ENCODE measurements at places on chromosomes 2 and 18.

GRCh38 chr2:22450831-22451230 is 934.1 kb upstream of the KLHL29 start:
- DNase-seq = no peak

GRCh38 chr2:175597286-175597685 is 404.8 kb downstream of the LNPK start:
- DNase-seq = no peak

GRCh38 chr2:191526091-191526490 is 151.8 kb upstream of the NABP1 start:
- DNase-seq = no peak

DNA sequence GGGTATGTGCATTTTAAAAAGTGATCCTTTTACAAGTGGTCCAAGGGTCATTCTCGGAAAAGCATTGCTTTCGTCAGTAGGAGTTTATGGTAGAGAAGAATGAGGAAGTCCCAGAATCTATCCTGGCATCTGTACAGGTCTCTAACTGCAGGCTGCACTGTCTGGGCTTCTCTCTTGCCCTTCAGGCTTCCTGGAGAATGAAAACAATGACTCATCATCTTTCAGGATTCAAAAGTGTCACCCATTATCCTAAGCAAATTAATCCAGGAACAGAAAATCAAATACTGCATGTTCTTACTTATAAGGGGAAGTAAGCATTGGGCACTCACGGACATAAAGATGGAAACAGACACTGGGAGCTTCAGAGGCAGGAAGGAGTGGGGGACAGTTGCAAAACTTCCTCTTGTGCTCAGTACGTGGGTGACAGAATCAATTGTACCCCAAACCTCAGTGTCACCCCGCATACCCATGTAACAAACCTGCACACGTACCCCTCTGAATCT is 60.2 kb upstream of the TXNDC2 start:
- DNase-seq = no peak

DNA sequence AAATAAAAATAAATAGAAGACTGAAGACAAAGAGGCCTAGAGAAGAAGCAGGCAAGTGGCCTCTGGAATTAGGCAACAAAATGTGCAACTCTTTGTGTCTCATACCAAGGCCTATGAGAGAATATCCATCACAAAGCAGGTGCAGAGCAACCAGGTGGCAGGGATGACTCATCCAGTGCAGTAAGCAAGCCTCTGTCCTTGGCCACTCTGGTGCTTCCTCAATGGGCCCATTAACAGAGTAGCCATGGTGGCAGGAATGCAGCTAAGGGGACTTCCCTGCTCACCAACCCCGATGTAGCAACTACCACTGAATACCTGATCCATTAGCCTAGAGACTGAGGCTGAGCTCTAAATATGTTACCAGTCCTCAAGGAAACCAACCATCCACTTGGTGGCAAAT is 11.0 kb upstream of the EPG5 start:
- no peak for DNase-seq

GRCh38 chr2:7377916-7378569 is 460.8 kb downstream of the RNF144A start:
- DNase-seq = no peak

- DNase-seq = no peak
Measured at GRCh38 chr2:618005-618404, 59.2 kb downstream of the TMEM18 start.

Data from 8988T (cell line).